ENCODE measurements at places on chromosomes 13 and 19. TPM values are rescaled to one million over a fixed set of nuclear protein-coding genes. Genes with fewer than 3 reads are reported as not detected.

Gene C19orf73
- 3.2 TPM for total RNA-seq

DNA sequence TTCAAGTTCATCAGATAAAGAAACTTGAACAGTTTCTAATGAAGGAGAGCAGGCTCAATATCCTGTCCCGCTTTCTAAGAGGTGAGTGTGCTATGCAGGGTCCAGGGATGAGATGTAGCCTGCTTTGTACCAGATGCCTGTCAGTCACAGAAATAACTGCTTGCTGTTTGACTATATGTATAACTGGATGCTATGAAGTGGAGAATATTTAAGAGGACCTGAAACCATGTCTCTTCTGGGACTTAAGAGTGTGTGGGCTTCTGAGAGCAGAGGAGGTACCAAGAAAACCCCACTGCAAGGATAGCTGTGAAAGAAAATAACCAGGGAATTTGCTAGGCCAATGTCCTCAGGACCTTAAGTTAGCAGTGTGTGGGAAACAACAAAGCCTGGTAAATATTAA lies 246.3 kb upstream of the RFC3 start:
- no peaks in the 10 kb centered on the region for H3K36me3 ChIP-seq
- H3K4me1 ChIP-seq, result peaks cover 8% of the 10 kb centered on the region
- no peak for DNase-seq

- no peaks in the 10 kb centered on the region for H3K4me1 ChIP-seq
- no peak for DNase-seq
- peak overlapping the region; percentile 85 for H3K27ac ChIP-seq
These were observed 52.0 kb upstream of the GAS6 start for GRCh38 chr13:113915786-113916329.

- no peaks in the 10 kb centered on the region for H3K36me3 ChIP-seq
- peak overlapping the region; percentile 87 for H3K4me3 ChIP-seq
- peaks cover 3% of the 10 kb centered on the region for H3K4me1 ChIP-seq
- peaks cover 4% of the 10 kb centered on the region for H3K27me3 ChIP-seq
These were observed 755 bp upstream of the RAB3A start for GRCh38 chr19:18204394-18205199.

Gene OR10H4
- not detected for total RNA-seq

- peak overlapping the region; percentile 48 for H3K27ac ChIP-seq
- H3K27me3 ChIP-seq, result peaks cover 5% of the 10 kb centered on the region
- H3K4me1 ChIP-seq, result peaks cover 13% of the 10 kb centered on the region
- DNase-seq, result no peak
- peak overlapping the region; percentile 74 for H3K4me3 ChIP-seq
- H3K36me3 ChIP-seq, result peaks cover 16% of the 10 kb centered on the region
These were observed 20.5 kb downstream of the VASP start for GRCh38 chr19:45527731-45528130.

Gene ERICH6B
- not detected for total RNA-seq

DNA sequence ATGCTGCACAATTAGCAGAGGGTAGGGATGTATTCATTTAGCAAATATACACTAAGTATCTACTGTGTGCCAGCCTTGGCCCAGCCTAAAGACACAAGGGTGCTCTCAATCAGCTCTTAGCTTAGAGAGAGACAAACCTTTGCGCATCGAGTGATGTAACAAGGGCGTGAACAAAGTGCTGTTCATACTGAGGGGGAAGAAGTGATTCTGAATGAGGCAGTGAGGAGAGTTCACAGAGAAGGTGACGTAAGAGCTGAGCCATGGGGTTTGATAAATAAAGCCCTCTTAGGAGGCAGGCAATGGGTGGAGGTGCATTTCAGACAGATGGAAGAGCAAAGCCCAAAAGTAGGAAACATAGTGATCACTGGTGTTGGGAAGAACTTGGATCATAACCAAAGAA lies 68.5 kb downstream of the FLT1 start:
- H3K27ac ChIP-seq, result no peak overlapping the region
- no peaks in the 10 kb centered on the region for H3K4me1 ChIP-seq
- H3K27me3 ChIP-seq, result no peaks in the 10 kb centered on the region
- DNase-seq, result no peak
- H3K36me3 ChIP-seq, result peaks cover 5% of the 10 kb centered on the region

GRCh38 chr13:111912991-111913760 lies 153.8 kb upstream of the SOX1 start:
- H3K27ac ChIP-seq, result no peak overlapping the region
- DNase-seq, result no peak
- no peaks in the 10 kb centered on the region for H3K4me1 ChIP-seq
- H3K4me3 ChIP-seq, result no peak overlapping the region

DNA sequence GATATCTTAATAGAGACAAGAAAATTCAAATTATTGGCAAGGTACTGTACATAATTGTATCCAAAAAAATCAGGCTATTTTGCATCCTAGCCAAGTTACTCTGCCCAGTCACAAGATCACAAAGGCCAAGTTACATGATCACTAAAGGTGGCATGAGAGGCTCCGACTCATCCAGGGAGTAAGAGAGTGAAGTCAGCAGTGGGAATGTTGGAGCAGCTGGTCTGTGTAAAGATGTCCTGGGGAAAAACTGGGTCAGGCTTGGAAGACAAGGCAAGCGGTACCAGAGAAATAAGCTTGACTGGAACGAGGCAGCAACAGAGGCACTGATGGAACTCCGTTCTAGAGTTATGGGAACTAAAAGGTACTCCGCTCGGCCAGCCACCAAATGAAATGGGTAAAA lies 50.2 kb upstream of the PSG2 start:
- H3K27me3 ChIP-seq, result no peaks in the 10 kb centered on the region
- H3K4me1 ChIP-seq, result no peaks in the 10 kb centered on the region
- no peak overlapping the region for H3K4me3 ChIP-seq
- H3K27ac ChIP-seq, result no peak overlapping the region
- no peaks in the 10 kb centered on the region for H3K36me3 ChIP-seq

DNA sequence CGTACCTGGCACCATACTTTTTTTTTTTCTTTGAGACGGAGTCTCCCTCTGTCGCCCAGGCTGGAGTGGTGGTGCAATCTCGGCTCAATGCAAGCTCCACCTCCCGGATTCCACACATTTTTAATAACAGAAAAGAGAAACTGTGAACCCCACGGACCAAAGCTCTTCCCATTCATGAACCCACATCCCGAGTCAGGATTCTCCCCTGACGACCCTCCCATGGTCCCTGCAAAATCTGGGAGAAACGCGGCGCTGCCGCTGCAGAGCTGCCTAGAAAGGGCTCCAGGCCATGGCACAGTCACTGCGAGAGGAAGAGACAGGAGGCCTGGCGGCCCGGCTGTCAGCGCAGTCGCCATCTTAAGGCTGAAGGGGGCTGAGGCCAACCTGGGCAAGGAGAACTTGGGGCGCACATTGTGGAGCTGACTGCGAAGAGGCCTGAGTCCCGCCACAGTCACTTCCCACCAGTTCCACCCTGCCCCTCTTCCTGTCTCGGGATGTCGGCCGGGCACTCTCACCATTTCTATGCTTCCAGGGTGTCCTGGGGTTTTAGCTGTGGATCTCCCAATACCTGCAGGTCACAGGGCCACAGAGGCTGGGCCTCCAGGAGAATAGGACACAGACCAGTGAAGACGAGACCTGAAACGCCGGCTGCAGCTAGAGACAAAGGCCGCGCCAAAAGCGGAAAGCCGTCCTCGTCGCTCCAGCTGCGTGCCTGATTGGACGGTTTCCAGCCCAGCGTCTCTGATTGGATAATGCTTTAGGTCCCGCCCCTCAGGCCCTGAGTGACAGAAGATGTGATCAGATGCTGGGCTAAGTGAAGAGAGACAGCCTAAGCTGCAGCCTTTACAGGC lies 71.0 kb downstream of the ZNF486 start:
- H3K4me3 ChIP-seq, result peak overlapping the region; percentile 99
- no peaks in the 10 kb centered on the region for H3K36me3 ChIP-seq
- peaks cover 4% of the 10 kb centered on the region for H3K27me3 ChIP-seq
- DNase-seq, result peak; percentile 94
- H3K27ac ChIP-seq, result peak overlapping the region; percentile 100

Gene PCDH17
- total RNA-seq, result 51.8 TPM

Gene VSTM2B
- 16.6 TPM for total RNA-seq

DNA sequence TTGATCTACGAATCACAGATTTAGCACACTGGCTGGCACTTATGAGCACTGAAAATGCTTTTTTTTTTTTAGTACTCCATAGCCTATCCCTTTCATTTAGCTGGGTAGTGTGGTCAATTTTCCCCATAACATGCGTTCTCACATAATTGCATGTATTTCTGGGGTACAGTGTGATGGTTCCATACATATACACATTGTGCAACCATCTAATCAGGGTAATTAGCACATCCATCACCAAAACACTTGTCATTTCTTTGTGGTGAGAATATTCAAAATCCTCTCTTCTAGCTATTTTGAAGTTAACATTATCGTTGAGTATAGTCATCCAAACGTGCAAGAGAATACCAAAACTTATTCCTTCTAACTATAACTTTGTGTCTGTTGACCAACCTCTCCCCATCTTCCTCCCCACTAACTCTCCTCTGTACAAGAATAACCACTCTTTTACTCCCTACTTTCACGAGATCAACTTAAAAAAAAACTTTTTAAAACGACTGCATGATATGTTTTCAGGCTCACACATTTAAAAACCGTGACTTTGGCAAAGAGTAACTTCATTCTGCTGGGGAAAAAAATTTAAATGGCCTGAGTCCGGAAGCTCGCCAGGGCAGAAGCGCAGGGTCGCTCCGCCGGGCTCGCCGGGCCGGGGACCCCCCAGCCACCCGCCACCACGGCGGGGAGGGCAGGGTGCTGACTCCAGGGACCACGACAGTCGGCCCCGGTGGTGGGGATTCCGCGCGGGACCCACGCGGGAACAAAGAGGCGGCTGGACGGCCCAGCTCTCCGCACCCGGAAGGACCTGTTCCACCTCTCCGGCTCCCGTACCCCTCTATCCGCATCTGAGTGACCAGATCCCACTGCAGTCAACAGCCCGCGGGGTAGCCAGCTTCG lies 868 bp upstream of the UBAC2 start:
- no peak for DNase-seq
- no peaks in the 10 kb centered on the region for H3K36me3 ChIP-seq
- H3K4me1 ChIP-seq, result peaks cover 16% of the 10 kb centered on the region

Gene GARIN5B
- total RNA-seq, result 0.17 TPM

Measured in glutamatergic neuron (in vitro differentiated cells).